ENCODE measurements at places on chromosomes 11 and 22.

DNA sequence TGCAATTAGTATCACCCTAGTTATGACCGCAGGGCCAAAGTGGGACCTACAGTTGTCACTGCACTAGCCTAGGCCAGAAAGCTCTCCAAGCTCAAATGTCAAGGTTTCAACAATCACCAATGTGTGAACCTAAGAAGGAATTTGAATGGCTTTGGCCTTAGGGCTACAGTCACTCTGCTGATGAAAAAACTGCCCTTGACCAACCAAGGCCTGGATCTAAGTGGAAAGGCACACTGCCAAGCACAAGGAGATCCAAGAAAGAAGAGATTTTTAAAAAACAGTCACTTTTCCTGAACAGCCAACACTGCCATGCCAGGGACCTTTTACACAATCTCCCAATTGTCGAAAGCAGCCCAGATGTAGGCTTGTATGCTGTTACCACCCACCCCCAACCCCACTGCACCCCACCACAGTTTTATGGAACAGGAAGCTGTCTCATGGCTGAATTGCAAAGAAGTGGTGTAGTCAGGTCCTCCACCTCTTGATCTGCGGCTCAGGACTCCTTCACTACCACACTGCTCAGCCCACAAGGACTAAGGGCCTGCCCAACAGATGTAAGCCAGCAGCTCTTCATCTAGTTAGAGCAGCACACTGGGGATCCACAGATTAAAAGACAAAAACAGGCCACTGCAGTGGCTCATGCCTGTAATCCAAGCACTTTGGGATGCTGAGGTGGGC is 32.9 kb downstream of the SMCO4 start:
- DNase-seq: no peak

DNA sequence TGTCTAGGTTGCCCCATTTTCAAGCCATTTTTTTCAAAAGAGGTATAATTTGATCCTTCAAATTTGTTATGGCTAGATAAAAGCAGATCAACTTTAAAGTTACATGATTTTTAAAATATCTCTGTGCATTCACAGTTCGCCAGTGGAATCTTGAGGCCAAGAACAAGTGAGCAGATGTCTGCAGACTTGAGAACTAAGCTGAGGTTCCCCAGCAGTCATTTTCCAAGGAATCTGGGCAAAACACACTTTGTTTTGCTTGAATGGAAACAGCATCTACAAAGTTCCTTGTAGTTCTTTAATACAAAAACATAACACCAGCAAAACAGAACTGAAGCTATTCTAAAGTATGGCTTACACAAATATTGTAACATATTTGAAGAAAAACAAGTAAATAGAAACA is 7.7 kb downstream of the MPPED2 start:
- no peak for DNase-seq

DNA sequence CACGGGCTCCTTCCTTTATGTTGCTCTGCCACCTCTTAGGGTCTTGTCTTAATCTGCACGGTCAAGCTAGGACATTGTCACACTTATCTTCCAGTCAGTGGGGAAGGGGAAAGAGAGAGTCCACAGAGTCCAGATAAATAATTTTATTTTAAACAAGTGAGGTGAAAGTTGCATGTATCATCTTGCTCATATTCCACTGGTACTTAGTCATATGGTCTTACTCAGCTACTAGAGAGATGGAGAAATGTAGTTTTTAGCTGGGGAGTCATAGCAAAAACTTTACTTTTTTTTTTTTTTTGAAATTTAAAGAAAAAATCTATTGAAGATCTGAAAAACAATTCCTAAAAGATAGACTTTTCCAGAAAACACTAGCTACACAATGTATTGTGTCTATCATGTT is 29.0 kb downstream of the PDE3B start:
- DNase-seq: no peak

DNA sequence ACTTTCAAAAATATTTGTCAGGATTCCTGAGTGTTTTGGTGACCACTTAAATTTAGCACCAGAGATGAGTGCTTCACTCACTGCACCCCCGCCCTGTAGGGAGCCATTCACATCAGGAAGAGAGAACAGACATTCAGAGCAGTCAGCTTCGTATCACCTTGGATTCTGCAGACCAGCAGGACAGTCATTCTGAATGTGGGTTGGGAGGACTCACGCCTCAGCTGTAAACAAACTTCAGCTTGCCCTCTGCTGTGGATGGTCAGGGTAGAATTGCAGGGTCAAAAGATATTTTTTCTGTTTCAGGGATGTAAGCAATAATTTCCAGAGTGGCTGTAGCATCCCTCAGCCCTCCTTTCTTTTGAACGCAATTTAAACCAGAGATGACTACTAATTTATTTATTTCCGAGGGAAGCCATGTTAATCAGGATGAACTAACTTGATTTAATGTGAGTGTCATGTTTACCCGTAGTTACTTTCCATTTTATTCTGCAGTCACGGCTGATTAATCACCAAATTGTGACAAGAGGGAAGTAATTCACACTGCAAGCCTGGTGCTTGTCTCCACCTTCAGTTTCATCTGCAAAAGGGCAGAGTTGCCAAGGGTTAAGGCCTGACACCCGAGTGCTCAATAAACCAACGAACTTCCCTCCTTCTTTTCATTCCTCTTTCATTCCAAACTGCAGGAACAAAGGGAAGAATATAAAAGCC is 174.2 kb upstream of the DDI1 start:
- no peak for DNase-seq

- no peak for DNase-seq
Measured at GRCh38 chr11:118522571-118523072, 4.7 kb upstream of the TTC36 start.

GRCh38 chr11:102497061-102497460 is 33.5 kb downstream of the MMP7 start:
- DNase-seq: no peak

- no peak for DNase-seq
Measured at GRCh38 chr22:19691007-19691720, 23.1 kb upstream of the SEPTIN5 start.
